ENCODE measurements at places on chromosomes 2 and 18.

- DNase-seq: no peak
Observed at GRCh38 chr18:10775026-10775425, 249.2 kb downstream of the NAPG start.

GRCh38 chr2:74577448-74577847, 22.9 kb downstream of the DOK1 start:
- peak; percentile 88 for DNase-seq

- no peak for DNase-seq
Observed at GRCh38 chr2:158746488-158746887, 48.6 kb upstream of the DAPL1 start.

- no peak for DNase-seq
Observed at GRCh38 chr2:103288696-103289095, 526.9 kb downstream of the TMEM182 start.

- DNase-seq: no peak
Observed at GRCh38 chr2:85506768-85507181, 32.2 kb upstream of the MAT2A start.

GRCh38 chr18:58953627-58954026, 89.0 kb downstream of the ZNF532 start:
- no peak for DNase-seq
